Hematopoietic multipotent progenitor cell treated with erythropoietin and hydrocortisone succinate and interleukin-3 and kit ligand, for 4 days (in vitro differentiated cells): ENCODE measurements at places on chromosomes 1 and 21.

DNA sequence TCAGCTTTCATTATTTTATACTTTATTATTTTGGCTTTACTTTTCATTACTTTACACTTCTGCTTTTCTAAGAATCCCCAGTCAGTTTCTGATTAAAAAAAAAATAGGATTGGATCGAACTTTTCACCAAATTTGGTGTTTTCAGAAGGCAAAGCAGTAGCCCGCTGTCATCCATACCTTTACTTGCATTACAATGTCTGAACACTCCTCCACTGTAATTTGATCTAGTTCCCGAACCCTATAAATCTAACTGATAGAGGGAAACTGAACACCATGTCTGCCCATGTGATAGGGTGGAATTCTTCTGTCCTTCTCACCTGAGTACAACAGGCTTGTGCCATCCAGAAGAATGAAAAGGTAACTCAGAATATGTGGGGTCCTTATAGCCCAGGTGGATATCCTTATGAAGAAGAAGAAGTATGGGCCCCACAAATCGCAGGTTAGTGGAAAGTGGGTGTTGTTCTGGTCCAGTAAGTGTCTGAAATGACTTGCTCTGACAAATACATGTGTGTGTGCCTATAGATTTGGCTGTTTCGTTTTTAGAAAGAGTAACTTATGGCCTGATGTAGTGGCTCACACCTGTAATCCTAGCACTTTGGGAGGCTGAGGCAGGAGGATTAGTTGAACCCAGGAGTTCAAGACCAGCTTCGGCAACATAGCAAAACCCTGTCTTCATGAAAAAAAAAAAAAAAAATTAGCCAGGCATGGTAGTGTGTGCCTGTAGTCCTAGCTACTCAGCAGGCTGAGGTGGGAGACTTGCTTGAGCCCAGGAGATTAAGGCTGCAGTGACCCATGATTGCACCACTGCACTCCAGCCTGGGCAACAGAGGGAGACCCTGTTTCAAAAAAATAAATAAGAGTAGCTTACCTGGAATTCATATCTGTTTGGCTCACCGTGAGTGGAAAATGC, 26.6 kb upstream of the CDC14A start:
- no peak for DNase-seq

GRCh38 chr1:181680871-181681270, 197.6 kb downstream of the CACNA1E start:
- no peak for DNase-seq

DNA sequence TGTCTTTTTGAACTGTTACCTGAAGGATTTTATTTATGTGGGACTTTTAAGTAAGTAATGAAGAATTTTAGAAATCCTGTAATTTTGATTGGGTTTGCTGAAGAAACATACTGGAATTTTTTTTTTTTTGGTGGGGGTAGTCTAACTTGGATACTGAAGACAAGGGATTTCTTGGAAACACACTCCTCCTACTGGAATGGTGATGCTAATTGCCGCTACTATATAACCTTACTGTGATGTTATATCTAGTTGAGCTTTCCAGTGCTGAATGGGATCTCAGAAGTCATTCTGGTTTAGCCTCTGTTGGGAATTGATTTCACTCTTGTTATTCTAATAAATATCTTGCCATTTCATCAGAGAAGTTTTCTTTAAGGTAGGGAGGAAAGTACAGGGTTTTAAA, 8.4 kb downstream of the PPP2R5A start:
- no peak for DNase-seq

DNA sequence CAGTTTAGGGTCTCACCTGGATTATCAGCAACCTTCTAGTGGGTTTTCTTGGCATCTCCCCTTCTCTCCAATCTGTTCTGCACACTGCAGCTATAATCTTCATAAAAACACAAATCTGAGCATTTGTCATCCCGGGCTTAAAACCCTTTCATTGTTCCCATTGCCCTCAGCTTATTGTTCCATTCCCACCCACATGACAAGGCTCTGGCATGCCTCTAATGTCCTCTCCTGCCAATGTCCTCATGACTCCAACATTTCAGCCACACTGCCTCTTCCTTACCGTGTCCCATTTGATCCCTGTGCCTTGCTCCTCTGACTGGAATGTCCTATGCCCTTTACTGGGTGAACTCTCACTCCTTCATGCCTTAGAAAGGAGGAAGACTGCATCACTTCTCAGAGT, 7.5 kb upstream of the DPH2 start:
- no peak for DNase-seq

DNA sequence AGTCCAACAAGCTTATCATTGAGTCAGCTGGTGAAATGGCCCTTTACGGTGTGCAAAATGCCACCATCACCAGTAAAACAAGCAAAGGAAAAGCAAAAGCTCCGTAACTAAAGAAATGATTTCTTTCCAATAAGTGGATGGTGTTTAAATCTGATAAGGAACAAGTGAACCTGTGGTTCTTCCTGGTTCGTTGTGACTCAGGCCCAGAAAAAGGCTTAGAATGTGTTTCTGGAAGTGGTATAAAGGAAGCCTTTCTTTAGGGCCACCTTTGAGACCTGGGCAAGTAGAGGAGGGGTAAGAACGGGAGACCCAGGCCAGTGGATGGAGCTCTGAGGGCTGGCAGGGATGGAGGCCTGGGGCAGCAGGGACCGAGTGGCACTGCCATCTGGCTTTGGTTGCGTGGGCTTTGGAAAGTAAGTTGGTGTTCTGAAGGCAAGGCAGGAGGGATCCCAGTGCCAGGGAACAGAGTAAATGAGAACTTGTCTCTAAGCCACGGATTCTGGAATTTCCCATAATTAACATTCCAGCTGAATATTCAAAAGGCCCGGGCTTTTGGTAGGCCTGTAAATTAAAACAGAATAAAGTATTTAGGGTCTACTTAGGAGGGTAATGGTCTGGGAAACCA, 87.9 kb upstream of the LMO4 start:
- no peak for DNase-seq
